ENCODE measurements at places on chromosomes 2 and 18.
A peak's percentile ranks its signal among the peaks of the same experiment; 100 is the strongest.

DNA sequence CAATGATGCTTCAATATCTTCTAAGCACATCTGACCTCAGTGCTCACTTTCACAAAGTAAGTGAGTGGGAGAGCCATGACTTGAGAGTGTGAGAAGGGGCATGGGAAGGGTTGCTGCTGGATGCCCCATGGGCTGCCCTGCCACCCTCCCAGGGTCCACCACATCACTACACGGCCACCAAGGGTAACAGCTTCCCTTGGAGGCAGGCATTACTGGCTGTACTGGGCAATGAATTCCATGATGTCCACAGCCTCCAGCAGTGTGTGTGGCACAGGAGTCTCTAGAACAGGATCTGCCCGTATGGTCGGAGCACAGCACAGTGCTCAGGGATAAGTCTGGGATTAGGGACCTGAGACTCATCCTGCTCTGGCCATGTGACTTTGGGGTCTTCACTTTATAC is 481.0 kb upstream of the MYT1L start:
- H3K27ac ChIP-seq: no peak overlapping the region
- DNase-seq: no peak
- no peaks in the 10 kb centered on the region for H3K4me1 ChIP-seq
- H3K4me3 ChIP-seq: no peak overlapping the region
- peaks cover 4% of the 10 kb centered on the region for H3K36me3 ChIP-seq
- no peaks in the 10 kb centered on the region for H3K27me3 ChIP-seq

DNA sequence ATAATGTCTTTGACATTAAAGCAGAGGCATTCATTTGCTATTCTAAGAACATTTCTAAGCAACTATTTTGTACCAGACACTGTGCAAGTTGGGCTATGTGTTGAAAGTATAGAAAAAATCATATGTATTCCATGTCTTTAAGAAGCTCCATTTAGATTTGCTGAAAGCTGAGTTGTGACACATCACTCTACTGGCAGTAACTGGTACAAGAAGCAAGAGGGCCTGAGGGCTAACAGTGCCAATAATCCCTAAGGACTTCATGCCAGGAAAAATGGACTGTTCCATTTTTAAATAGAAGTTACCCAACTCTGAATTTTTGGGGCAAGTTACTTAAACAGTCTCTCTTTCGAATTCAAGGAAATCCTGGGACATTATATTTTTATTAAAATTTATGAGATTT is 178.7 kb downstream of the SRBD1 start:
- no peak overlapping the region for H3K4me3 ChIP-seq
- DNase-seq: peak; percentile 7
- H3K36me3 ChIP-seq: peaks cover 31% of the 10 kb centered on the region
- peaks cover 46% of the 10 kb centered on the region for H3K4me1 ChIP-seq

GRCh38 chr18:43310239-43310638 is 32.9 kb upstream of the SYT4 start:
- no peak for DNase-seq
- no peak overlapping the region for H3K4me3 ChIP-seq
- no peaks in the 10 kb centered on the region for H3K36me3 ChIP-seq
- no peak overlapping the region for H3K27ac ChIP-seq
- no peaks in the 10 kb centered on the region for H3K4me1 ChIP-seq
- no peaks in the 10 kb centered on the region for H3K27me3 ChIP-seq

DNA sequence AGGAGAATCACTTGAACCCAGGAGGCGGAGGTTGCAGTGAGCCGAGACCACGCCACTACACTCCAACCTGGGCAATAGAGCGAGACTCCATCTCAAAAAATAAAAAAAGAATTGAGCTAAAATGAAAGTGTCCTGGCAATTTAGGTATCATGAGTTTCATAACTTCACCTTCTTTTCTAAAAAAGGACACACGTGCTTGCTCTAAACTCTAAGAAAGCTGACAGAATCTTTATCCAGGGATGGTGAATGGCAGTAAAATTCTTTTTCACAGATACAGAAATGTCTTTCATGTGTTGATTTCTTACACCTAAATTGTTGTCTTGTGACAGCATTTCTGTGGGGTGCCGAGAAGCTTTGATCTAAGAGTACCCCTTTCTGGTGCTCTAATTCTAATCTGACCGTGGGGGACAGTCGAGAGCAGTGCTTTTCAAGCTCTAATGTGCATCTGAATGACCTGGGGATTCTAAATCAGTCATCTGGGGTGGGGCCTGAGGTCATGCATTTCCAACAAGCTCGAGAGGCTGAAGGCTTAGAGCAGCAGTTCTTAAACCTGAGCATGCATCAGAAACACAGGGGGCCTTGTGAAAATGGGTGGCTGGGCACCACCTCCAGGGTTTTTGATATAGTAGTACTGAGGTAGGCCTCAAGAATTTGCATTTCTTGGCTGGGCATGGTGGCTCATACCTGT is 42.1 kb upstream of the REL start:
- no peaks in the 10 kb centered on the region for H3K4me1 ChIP-seq
- H3K4me3 ChIP-seq: no peak overlapping the region
- H3K36me3 ChIP-seq: no peaks in the 10 kb centered on the region
- peaks cover 34% of the 10 kb centered on the region for H3K27me3 ChIP-seq
- no peak for DNase-seq
- no peak overlapping the region for H3K27ac ChIP-seq

DNA sequence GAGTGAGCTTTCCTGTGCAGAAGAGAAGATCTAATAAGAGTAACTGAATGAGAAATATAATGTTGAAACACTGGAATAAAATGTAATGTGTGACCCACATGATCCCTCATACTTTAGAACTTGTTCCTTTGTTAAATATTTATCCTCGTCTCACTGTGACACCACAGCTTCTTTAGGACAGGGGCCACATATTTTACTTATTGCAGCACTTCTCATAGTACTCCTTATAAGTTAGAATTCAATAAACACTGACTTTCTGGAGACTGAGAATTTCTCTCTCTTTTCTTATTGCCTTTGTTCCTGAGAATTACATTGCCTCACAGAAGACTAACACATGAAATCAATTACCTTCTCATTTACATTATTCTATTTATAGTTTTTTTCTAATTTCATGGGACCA is 1234.6 kb upstream of the CHAC2 start:
- H3K36me3 ChIP-seq: no peaks in the 10 kb centered on the region
- H3K4me1 ChIP-seq: peaks cover 20% of the 10 kb centered on the region
- peak overlapping the region; percentile 77 for H3K4me3 ChIP-seq
- no peaks in the 10 kb centered on the region for H3K27me3 ChIP-seq

DNA sequence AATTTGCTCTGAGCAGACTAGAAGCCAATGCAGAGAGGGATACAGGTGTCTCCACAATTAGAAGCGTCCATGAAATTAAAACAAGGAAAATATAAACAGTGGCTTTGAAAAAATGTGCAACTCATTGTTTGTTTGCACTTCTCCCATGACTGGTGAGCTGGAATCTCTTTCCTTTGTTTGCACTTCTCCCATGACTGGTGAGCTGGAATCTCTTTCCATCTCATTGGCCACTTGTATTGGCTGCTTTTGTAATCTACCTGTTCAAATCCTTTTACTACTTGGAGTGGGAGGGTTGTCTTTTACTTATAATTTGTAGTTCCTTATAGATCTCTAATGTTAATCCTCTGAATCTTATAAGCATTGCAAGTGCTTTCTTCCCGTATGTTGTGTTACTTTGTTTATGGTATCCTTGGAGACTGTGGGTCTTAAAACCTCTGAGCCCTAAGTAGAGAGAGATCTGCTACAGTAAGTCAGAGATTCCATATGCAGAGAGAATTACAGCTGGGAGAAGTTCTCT is 94.1 kb downstream of the RTN4 start:
- H3K4me1 ChIP-seq: peaks cover 44% of the 10 kb centered on the region
- no peak overlapping the region for H3K27ac ChIP-seq
- H3K27me3 ChIP-seq: peaks cover 10% of the 10 kb centered on the region
- no peak overlapping the region for H3K4me3 ChIP-seq

DNA sequence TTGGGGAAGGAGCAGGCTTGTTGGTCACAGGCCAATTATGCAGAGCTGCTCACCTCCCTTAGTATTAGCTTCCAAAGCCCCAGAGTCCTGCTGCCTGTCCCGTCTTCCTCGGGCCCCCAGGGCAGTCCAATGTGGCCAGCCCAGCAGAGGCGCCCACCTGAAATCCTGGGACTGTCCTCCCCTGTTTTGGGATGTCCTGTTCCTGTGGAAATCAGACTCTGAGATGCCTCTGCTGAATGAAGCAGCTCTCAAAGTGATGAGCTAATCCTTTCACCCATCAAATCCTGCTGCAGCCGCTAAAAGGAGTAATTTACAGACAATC is 105.3 kb downstream of the CABLES1 start:
- H3K4me1 ChIP-seq: peaks cover 20% of the 10 kb centered on the region
- H3K27me3 ChIP-seq: no peaks in the 10 kb centered on the region
- no peak overlapping the region for H3K27ac ChIP-seq
- H3K4me3 ChIP-seq: no peak overlapping the region
